ENCODE measurements at places on chromosomes 6 and 20.

DNA sequence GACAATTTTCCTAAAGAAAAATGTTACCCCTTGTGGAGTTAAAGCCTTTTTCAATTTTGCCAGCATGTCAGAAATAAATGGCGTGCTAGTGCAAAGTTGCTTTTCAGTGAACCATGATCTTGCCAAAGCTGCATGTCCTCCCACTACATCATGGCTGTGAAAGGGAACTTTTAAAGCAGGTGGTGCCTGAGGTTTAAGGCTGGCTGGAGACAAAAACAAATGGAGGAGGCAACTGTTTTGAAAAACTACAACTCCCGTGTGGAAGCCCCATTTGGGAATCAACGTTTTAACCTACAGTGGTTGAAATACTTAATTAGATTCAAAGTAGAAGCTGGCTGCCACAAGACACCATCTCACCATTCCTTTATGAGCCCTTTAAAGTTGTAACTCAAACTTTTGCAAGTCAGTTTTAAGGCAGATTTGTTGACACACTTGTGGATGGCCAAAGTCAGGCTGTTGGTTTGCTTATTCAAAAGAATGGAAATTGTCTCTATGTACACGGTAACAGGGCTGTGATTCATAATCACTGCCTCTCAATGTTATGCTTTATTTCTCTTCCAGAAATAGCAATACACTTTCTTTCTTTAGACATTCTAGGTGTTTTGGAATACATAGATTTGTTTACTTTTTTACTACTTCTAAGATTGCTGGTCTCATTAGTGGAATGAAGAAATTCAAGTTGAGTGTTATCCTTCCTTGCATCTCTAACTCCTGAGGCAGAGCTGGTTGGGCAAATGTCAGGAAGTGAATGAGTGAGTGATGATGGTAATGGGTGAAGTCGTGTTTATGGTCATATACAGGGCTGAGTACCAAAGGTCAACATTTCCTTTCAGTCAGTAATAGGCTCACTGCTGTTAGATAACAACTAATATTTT, 196.4 kb upstream of the GMDS start:
- no peak for DNase-seq

GRCh38 chr6:91521999-91522398, 935.1 kb upstream of the MAP3K7 start:
- no peak for DNase-seq

DNA sequence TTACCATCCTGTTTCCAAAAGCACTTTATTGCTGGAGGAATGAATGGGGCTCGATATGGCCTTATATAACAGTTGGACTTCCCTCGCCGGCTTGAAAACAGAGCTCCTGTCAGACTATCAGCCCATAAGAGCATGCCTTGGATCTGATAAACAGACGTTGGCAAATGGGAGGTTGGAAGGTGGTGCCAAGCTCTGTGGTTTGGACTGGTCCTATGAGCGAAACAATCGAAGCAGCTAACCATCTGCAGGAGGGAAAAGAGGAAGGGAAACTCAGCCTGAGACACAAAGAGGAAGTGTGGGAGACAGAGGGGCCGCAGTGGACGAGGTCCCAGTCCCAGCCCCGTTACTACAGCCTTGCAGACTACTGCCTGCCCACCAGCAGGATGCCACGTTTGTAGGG, 92.9 kb downstream of the TFAP2C start:
- DNase-seq: no peak

GRCh38 chr6:3755637-3756545, 4.4 kb upstream of the PXDC1 start:
- DNase-seq: no peak

DNA sequence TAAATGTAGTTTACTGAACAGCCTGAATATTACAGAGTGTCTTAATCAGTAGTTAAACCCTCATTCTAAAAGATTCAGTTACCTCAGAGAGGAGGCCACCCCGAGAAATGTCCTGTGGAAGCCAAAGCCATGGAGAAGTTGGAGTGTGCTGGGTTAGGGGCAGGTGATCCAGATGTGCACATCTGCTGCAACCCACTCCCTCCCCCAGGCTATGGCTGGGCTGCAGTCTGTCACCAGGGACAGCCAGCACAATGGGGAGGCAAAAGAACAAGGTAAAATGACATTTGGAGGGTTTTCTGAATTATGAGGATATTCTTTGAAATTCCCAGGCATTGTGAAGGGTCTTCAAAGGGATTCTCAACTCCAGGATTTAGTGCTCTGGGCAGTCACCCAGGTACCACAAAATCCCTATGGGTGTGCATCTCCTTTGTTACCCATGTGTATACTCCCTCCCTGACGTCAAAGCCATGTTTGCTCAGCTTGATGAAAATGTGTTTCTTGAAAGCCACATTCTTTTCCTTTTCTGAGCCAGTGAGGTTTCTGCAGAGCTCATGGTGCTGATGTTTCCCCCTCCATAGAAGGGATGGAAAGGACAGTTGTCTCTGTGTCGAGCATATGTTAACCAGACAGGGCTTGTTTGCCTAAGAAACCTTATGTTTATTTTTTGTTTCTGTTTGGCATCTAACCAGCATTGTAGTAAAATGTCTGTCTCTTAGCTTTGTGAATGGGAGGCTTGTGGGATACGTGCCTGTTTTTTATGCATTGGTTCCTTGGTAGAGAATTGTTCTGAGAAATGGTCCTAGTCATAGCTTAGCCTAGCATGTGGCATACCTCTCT, 212.3 kb upstream of the TBX18 start:
- DNase-seq: no peak

GRCh38 chr6:132907231-132907630, 92.9 kb downstream of the RPS12 start:
- DNase-seq: no peak

GRCh38 chr6:24775520-24776058, 852 bp downstream of the GMNN start:
- no peak for DNase-seq

GRCh38 chr6:30151580-30151979, 9.4 kb downstream of the TRIM10 start:
- no peak for DNase-seq

GRCh38 chr6:76885861-76886301, 577.4 kb downstream of the HTR1B start:
- no peak for DNase-seq

DNA sequence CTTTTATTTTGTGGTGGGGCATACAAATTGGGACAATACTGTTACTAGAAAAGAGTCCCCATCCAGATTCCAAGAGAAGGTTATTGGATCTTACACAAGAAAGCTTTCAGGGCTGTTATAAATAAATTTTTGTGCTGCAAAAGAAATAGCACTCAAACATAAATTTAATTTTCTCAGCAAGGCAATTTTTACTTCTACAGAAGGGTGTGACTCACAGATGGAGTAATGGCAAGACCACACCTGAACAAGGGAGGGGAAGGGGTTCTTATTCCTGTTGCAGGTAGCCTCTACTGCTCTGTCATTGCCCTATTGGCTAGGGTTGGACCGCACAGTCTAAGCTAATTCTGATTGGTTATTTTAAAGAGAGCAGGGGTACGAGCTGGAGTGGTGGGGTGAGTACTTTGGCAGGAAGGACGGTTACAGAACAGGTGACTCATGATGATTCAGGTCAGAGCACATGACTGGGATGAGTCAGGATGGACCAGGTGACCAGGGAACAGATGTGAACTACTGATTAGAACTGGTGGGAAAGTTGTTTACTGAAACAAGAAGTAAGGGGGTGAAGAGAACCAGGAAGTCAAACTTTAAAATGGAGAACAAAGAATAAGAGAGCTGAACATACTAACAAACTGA, 41.1 kb downstream of the CNR1 start:
- no peak for DNase-seq

- no peak for DNase-seq
These were observed 4.7 kb upstream of the KIF6 start for GRCh38 chr6:39729945-39730344.

DNA sequence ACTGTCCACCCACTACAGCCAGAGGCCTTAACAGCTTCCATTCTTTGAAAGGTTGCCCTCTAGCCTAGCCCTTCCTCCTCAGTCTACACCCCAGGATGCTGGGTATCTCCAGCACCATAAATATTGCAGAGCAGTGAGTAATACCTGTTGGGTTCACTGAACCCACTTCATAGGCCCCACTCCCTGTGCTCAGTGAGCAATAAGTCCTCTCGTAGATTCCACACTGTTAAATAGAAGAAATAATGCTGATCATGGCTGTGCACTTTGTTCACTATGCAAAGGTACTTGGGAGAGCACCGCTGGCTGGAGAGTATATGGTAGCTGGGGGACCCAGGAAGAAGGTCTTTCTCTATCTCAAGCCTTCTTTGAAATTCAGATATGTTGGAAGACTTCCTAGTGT, 87.3 kb downstream of the RSPH3 start:
- DNase-seq: no peak

GRCh38 chr6:40573221-40573620, 13.9 kb downstream of the LRFN2 start:
- DNase-seq: no peak

GRCh38 chr6:19219931-19220330, 617.2 kb upstream of the ID4 start:
- DNase-seq: no peak

- no peak for DNase-seq
These were observed 113.9 kb upstream of the TMEM170B start for GRCh38 chr6:11423667-11424066.

GRCh38 chr6:81148751-81149150, 603.7 kb downstream of the TENT5A start:
- DNase-seq: no peak

DNA sequence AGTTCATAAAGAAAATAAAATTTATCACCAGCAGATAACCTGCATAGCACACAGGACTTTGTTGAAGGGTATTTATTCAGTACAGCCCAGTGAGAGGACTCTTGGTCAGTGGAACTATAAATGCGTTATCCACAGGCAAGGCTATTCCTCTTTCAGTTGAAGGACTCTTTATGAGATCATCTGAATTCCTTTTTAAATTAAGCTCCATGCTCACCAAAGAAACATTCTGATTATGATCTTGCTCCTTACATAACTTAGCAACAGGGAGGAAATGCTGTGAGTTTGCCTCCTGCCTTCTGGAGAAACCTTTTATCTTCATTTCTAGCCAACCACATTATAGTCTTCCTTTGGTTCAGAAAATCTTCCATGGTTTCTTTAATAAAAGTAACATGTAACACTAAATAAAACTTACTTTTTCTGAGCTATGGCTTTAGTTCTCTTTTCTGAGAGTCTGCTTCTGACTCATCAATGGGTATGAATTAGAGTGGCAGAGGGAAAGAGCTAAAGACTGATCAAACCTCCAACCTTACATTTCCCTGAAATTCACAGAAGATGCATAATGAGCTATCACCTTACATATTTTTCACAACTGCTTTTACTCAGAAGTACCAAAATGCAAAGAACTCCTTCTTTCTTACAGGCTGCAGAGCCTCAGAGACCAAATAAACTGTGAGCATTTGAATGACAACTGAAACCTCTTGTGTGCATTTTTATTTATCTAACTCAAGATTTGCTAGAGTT, 267.2 kb downstream of the ADGRG6 start:
- no peak for DNase-seq

- DNase-seq: no peak
These were observed 50.2 kb downstream of the ARHGAP18 start for GRCh38 chr6:129659590-129660345.

- DNase-seq: no peak
These were observed 376.7 kb downstream of the THBS2 start for GRCh38 chr6:168876956-168877355.

- DNase-seq: no peak
These were observed 39.2 kb downstream of the SAMD3 start for GRCh38 chr6:130183271-130184222.

Measured in activated CD8-positive, alpha-beta memory T cell treated with anti-CD3 and anti-CD28 coated beads for 1 hour (primary cell).